ENCODE measurements at places on chromosomes 4 and X.

- DNase-seq, result peak; percentile 88
These were observed 17.7 kb downstream of the SLC10A6 start for GRCh38 chr4:86831262-86832130.

DNA sequence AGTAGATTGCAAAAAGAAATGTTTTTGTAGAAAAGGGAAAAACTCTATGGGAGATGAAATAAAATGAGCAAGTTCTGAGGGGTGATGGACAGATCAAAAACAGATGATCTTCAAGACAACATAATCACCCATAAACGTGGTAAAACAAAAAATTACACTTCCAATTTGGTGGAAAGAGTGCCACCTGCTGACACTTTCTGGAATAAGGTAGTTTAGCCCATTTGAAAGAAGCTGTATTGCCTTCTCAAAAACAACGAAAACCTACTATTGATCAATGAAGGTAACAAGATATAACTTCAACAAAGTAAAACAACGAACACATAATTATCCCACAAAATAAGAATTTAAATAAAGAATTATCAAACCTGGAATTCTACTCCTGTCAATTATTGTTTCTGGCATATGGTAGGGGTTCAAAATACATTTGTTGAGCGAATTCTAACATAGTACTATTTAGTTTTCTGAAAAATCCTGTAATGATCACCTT lies 2.5 kb downstream of the COQ2 start:
- peak; percentile 52 for DNase-seq

- DNase-seq, result no peak
These were observed 153.2 kb downstream of the SHROOM3 start for GRCh38 chr4:76588274-76588673.

DNA sequence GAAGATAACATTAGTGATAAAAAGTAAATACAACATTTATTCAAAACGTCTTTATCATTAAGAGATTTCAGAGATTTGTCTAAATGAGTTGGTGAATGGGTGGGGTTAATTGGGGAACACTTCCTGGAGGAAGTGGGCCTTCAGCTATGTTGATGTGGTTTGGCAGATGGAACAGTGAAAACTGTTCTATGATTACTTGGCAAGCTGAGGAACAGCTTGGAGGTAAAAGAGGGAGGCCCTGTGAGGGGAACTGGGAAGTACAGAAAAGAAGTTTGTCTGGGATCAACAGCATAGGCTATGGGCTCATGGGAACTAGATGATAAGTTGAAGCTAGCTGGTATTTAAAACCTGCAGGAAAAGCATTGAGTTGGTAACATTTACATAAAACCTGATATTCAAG lies 26.0 kb downstream of the OCRL start:
- peak; percentile 6 for DNase-seq

DNA sequence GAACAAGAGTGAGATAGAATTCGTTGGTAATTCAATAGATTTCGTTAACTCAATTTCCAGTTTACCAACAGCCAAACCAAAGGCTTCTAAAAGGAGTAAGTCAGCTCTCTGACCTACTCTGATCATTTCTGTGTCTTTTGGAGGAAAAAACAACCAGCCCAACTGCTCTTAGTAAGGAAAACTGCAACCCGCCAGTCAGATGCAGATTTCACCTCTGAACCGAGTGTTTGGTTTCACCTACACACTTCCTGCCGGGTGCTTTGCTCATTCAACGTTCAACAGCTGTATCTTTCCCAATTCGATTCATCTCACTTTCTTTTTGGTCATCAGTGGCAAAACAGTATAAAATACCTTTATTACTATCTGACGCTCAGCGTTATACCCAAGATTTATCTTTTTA lies 24.5 kb downstream of the TMSB4X start:
- no peak for DNase-seq

GRCh38 chr4:45317276-45317675 lies 590.9 kb upstream of the GNPDA2 start:
- DNase-seq, result no peak

DNA sequence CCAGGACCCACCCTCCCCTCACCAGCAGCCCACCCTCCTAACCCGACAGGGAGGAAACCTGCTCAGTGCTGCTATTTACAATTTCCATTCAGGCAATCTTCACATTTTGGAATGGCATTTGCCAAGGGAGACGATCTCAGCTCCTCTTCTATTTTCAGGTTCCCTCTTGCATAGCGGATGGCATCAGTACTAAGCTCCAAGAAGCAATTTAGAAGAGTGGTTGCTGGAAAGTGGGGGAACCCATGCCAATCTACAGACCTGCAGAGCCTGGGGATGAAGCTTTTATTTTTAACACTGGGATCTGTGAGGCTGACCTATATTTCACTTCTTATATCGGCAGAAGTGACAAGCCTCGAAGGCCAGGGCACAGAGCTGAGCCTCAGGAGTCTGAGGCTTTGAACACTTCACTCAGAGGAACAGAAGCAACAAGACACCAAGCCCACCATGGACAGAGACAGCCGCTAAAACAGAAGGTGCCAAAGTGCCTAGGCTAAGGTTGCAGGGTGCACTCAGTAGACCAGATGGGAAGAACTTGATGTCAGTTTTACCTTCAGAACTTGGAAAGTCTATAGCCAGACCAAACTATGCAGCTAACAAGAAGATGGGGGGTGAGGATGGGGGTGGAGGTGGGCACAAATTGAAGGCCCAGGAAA lies 44.0 kb downstream of the SCD5 start:
- DNase-seq, result no peak

DNA sequence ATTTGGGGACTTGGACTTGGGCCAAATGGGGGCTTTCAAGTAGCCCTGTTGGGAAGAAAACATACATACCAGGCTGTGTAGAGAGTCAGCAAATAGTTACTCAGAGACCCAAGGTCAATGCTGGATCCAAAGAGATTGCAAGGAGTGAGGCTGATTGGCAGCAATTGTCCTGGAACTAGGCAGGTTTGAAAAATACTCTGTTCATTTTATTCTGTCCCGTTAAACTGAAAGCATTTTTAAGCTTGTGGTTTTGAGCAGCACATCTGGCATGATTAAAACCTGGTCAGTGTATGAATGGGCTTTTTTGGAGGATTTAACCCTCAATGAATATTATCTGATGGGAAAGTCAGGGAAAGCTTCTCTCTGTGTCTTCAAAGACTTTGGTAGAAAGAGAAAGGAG lies 294.3 kb upstream of the BOD1L1 start:
- DNase-seq, result peak; percentile 87

DNA sequence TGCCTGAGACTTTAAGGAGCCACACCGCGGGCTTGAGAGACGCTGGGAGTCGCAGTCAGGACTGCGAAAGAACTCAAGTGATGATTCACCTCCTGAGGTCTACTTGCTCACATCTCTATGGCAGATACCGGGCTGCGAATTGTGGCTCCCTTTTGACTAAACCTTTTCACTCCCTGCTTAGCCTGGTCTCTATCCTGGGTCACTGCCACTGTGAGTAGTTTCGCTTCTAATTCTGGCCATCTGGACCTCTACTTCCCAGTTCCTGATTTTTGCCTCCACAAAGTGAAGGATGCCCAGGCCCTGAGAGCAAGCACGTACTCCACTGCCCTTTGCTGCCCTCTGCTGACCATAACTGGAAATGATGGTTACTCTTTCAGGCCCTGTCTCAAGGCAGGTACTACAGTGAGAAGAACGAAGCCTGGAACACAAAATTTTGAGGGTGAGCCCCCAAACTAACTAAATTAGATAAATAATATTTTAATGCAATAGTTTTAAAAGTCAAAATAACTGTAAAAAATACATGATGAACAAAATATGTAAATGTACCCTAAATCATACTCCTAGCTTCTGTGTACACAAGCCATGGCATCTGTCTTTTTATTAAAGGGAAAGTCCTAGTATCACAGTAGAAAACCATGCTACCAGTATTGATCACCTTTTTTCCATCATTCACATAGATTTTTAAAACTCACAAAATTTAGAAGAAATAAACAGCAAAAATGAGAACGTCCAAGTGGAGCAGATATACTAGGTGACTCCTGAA lies 16.7 kb downstream of the MAD2L1 start:
- DNase-seq, result peak; percentile 85

GRCh38 chrX:20267931-20268701 lies 1.4 kb upstream of the RPS6KA3 start:
- no peak for DNase-seq

- DNase-seq, result no peak
These were observed 887.1 kb upstream of the FRG1 start for GRCh38 chr4:189053621-189054020.

DNA sequence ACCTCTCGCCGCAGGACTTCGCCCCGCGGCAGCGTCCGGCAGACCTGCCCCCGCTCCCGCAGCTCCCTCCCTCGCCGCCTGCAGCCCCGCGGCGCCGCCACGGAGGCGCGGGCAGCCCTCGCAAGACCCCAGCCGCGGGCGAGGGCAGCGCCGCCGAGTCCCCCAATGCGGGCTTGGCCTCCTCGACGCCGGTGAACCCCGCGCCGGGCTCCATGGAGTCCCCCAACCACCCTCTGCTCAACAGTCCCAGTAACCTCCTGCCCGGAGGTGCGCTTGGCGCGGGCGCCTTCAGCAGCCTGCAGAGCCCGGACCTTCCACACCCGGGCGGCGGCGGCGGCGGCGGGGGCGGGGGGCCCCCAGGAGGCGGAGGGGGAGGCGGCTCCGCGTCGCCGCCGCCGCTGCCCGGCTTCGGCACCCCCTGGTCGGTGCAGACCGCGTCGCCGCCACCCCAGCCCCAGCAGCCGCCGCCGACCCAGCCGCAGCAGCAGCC lies 1.2 kb downstream of the CPEB2 start:
- peak; percentile 32 for DNase-seq

DNA sequence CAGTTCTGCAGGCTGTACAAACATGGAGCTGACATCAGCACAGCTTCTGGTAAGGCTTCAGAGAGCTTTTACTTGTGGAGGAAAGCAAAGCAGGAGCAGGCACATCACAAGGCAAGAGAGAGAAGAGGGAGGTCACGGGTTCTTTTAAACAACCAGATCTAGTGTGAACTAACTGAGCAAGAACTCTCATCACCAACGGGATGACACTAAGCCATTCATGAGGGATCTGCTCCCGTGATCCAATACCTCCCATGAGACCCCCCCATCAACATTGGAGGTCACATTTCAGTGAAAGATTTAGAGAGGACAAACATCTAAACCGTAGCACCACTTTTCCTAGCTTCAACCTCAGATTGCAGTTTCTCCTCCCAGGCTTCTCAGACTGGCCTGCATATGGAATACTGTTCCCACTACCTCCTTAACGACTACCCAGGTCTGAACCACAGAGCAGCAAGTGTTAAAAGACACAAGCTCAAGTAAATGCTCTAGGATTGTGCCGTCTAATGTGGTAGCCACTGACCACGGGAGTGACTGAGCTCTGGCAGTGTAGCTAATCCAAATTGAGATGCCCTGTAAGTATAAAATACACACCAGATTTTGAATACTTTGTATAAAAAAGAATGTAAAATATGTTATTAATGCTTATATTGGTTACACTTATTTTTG lies 192.7 kb downstream of the PTTG2 start:
- DNase-seq, result no peak

DNA sequence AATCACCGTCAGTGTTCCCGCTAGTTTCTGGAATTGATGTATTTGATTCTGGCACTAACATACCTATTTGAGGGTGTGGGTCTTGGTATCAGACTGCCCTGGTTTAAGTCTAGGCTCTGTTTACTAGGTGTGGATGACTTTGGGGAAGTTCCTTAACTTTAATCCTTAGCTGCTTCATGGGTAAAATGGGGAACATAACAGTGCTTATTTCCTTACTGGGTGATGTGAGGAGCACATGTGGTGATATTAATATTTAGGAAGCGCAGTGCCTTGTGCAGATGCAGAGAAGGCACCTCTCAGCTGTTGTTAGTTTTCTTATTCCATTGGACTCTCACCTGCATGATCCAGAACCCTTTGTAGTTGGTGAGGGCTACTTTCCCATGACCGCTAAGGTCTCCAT lies 17.1 kb downstream of the RNF4 start:
- no peak for DNase-seq

DNA sequence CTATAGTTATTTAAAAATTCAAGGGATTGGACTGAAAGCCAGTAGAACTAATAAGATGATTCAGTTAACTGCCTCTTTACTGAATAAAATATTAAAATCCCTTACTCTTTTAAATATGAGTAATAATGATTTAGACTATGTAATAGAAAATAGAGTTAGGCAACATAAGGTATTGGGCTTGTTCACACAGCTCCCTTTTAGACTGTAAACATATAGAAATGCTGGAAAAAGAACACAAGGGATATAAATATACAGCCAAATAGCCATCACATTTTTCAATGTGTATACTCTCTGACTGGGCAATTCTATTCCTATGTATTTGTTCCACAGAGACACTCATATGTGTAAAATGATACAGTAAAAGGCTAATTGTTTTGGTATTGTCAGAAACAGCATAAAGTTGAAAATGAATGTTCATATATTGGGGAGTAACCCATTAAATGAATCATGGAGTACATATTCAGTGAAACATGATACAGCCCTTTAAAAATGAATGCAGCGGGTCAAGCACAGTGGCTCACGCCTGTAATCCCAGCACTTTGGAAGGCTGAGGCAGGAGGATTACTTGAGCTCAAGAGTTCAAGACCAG lies 129.8 kb downstream of the TBC1D19 start:
- DNase-seq, result no peak

DNA sequence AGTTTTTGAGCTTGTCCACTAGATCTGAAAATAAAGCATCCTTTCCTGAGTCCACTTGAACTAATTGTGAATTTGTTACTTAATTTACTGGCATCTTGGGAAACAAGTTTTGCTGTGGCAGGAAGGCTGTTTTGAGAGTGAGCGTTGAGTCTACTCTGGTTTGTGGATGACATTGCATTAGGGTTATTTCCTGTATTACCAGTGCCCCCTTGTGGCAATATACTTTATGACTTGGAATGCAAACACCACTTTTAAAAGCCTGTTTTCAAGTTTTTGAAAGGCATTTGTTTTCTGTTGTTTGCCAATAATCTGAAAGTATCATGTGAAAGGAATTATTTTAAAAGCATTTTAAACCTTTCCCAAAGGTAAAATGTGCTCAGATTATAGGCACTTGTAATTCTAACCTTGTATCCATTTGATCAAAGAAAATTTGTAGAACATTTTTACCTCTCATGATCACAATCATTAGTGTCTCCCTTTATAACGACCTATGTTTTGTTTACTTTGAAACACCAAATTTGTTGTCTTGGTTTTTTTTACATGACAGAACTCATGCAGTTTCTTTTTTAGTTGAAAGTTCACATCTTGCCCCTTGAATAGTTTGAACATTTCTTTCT lies 18.0 kb upstream of the CYP2U1 start:
- DNase-seq, result peak; percentile 56

GRCh38 chr4:173821036-173821435 lies 291.0 kb upstream of the HAND2 start:
- no peak for DNase-seq

GRCh38 chr4:23134331-23134730 lies 441.6 kb downstream of the GBA3 start:
- no peak for DNase-seq

GRCh38 chrX:68945603-68946228 lies 116.9 kb downstream of the EFNB1 start:
- DNase-seq, result peak; percentile 72

- peak; percentile 35 for DNase-seq
These were observed 52.8 kb upstream of the ANKRD17 start for GRCh38 chr4:73311428-73311827.
